T-helper 2 cell (primary cell): ENCODE measurements at places on chromosomes 7 and 10.

DNA sequence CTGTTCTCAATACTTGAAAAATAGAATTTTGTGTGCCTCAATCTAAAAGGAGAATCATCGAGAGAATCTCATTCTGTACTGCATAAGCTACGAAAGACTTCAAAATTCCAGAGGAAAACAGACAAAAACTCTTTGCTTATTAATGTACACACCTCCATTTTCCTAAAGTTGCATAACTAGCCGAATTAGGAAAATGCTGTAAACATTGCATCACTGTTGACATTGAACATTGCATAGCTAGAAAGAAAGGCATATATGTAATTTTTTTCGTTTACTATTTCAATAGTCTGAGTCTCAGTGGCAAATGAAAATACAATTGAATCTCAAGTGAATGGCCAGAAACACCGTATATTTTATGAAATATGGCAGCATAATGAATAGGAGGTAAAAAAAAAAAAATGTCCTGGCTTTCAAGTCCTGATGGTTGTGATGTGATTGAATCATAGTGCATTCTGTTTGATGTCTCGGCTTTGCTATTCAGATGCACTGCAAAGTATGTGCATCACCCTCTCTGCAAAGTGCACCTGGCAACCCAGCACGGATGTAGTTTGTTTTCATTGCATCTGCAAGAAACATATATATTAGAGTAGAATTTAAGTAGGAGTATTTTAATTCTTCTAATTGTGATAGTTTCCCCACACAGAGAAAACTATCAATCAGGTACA lies 196.7 kb downstream of the VTI1A start:
- no peak for DNase-seq

DNA sequence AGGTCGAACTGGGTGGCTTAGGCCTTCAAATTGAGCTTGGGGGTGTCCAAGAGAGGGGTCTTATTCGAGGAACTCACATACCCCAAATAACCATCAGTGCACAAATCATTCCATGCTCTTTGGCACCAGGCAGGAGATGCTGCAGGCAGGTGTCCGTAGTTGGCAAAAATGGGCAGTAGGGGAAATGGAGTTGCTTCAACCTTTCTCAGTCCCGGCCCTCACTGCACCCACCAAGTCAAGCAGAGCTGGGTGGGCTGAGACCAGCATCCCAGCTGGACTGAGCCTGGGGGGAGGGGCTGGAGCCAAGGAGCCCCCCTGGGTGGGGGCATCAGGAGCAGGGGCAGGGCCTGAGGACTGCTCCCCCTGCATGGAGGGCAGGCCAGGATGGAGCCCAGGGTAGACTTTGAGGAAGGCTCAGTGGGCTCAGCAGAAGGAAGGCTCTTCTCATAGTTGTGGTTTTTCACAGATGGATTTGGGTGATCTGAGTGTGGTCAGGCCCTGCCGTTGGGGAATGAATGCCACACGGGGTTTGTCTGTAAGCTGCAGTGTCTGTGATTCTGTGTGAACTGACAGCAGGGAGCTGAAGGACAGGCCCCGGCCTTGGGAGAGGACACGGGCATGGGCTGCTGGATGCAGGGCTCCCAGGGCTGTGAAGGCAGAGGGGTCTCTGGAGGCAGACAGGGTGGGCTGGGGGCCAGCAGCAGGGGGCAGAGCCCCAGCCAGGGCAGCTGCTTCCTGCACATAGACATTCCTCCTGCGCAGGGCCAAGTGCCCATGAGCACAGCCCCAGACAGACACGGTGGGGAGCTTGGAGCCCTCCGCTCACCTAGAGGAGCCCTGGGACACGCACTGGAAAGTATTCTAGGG lies 144.5 kb downstream of the ADCY1 start:
- no peak for DNase-seq

DNA sequence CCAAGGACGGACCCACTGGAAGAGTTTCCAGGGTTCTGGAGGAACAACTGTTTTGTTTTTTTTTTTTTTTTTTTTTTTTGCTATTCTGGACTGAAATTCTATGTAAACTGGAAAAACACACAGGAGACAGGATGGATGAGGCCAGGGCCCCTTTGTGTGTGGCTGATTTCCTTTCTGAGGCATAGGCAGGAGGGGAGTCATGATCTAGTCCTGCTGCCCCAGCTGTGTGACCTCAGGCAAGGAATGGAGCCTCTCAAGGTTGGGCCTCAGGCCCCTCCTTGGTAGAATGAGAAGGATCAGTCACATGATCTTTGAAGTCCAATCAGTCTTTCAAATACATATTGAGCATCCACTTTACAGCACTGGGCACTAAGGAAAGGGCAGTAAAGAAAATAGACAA lies 87.6 kb downstream of the SH3PXD2A start:
- DNase-seq, result no peak

DNA sequence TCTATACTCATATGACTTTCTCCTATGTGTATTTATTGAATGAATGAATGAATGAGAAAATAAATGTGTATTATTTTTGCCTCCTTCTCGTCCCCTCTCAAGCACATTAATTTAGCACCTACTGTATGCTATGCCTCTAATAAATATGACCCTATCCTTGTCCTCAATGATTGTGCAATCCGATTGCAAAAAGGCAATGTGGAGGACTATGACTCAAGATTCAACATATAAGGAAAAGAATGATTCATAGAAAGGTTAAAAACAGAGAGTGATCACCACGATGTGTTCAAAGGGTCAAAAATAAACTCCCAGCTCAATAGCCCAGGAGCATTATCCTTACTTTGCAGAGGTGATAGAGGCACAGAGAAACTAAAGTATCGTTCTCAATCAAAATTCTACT lies 322.8 kb upstream of the SORCS1 start:
- DNase-seq, result no peak

GRCh38 chr7:22675917-22676343 lies 51.1 kb upstream of the IL6 start:
- DNase-seq, result peak; percentile 80

DNA sequence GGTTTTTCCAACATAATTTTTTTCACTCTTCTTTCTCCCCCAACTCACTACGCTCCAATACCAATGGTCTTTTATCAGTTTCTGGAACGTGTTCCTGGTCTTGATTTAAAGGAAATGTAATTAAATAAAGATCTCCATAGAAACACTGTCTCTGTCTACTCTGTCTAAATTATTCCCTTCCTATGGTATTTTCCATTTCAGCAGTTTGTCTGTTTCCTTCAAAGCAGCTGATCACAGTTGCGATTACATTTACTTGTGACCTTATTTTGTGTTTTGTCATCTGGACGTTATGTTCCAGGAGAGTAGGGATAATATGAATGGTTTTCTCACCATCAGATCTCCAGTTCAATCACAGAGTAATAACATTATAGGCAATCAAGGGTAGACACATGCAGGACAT lies 359.2 kb downstream of the NRG3 start:
- no peak for DNase-seq

DNA sequence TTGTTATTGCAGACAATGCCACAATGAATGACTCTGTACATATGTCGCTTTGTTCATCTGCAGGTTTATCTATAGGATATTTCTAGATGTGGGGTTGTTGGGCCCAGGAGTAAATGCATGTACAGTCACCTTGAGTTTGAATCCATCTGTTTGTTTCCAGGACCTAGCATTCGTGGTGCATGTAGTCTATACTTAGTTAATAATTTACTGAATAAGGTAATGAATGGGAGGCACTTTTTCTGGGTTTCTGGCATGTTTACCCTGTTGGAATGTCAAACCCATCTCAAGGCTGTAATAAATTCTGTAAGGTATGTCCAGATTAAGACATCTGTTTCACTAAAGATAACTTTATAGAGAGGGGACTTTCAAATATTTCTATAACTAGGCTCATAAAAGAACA lies 23.5 kb downstream of the HECTD2 start:
- no peak for DNase-seq

DNA sequence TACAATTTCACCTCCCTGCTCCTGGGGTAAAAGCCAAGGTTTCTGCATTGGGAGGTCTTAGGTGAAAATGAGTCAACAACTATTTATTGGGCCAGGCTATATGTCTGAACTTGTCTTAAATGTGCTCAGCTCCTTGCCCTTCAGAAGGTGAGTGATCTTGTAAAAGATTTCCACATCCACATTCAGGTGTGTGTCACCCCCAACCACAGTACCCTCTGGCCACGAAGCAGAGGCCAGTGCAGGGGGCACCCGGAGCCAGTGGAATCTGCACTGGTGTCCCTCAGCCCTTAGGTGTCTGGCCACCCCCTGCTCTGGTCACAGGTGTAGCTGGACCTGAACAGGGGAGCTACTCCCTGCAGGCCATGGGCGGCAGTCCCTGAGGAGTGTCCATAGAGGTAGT lies 198.5 kb downstream of the PAXIP1 start:
- DNase-seq, result no peak

- DNase-seq, result no peak
Measured at GRCh38 chr7:30485667-30486066, 7.1 kb upstream of the NOD1 start.

DNA sequence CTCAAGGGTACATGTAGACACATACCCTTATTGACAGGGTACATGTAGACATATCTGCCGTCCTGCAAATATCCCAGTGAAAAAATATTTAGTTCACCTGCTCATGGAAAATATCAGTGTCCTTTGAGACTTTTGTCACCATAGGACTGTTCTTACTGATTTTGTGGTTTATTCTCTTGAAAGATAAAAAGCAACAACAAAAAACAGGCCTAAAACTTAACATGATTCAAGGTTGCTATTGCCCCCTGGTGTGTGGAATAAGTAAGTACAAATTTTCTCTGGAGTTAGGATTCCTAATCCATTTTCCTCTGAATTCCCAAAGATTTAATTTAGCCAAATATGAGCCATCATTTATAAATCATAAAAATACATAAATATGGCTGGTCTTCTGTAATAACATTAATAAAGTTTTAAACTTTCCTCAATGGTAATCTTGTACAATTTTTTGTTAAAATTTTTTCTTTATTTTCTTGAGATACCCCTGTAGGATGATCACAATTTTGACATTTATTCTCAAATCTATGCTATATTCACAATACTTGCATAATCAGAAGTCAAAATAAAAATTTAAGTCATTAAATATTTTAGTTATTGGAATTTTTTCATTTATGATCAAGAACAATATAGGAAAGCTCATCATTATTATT lies 741.4 kb upstream of the POT1 start:
- DNase-seq, result no peak

DNA sequence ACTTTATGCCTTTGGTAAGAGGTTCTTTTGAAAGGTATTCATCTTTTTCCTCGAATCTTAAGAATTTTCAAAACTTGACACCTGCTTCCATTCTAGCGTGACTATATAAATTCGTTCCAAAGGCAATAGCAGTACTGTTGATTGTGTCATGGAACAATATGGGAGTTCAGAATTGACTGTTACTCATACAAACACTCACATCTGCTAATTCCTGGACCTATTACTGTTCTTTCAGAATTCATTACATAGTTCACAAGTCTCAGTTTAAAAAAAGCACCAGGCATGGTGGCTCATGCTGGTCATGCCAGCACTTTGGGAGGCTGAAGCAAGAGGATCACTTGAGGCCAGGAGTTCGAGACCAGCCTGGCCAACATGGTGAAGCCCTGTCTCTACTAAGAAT lies 80.9 kb downstream of the CACNB2 start:
- no peak for DNase-seq

- no peak for DNase-seq
Measured at GRCh38 chr10:46514899-46515298, 41.6 kb downstream of the GPRIN2 start.

DNA sequence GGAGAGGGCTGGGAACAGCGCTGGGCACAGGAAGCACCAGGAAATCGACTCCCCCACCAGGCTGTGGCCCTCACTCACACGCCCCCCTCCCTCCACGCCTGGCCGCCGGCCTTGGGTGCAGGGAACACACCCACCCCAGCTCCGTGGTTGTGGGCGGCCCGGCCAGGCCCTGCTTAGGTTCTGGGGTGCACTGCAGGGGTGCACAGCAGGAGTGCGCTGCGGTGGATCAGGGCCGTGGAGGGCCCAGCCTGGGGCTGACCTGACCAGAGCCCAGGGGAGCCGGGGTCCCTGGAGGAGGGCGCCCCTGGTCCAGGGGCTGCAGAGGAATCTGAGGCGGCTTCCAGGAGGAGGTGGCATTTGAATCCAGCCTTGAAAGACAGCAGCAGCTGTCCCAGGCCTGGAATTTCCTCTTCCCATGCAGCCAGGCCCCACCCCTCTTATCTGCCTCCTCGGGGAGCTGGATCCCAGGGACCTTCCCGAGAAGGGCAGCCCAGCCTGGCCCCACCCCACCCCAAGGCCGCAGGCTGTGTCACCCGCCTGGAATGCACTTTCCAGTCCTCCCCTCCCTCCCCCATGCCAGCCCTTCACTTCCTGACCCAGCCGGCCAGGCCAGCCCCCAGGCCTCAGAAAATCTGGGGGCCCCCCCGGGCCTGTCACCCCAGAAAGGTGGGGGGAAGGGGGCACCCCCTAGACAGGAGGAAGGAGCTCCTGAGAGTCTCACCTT lies 18.4 kb upstream of the PDGFA start:
- no peak for DNase-seq

- peak; percentile 50 for DNase-seq
Measured at GRCh38 chr7:2864999-2865670, 21.0 kb upstream of the GNA12 start.

- DNase-seq, result no peak
Measured at GRCh38 chr7:37656913-37657530, 26.5 kb upstream of the GPR141 start.

DNA sequence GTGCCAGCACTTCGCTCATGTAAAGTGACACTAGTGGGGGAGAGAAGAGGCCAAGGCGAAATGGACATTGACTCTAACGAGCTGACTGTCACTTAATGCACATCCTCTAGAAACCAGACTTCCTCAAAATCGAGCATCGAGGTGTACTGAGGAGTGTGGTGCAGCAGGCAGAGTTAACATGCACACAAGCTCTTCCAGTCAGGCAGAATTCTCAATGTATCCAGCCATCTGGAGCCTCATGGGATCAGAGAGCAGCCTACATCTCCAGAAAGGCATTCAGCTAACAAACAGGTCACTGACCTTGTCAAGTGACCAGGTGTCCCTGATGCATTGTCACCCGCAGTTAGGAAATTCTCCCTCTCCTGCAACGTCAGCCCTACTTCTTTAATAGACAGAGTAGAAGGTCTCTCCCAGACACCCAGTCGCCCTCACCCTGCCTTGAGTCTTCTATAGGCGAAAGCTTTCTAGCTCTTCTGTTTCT lies 259.8 kb upstream of the AOAH start:
- DNase-seq, result no peak

DNA sequence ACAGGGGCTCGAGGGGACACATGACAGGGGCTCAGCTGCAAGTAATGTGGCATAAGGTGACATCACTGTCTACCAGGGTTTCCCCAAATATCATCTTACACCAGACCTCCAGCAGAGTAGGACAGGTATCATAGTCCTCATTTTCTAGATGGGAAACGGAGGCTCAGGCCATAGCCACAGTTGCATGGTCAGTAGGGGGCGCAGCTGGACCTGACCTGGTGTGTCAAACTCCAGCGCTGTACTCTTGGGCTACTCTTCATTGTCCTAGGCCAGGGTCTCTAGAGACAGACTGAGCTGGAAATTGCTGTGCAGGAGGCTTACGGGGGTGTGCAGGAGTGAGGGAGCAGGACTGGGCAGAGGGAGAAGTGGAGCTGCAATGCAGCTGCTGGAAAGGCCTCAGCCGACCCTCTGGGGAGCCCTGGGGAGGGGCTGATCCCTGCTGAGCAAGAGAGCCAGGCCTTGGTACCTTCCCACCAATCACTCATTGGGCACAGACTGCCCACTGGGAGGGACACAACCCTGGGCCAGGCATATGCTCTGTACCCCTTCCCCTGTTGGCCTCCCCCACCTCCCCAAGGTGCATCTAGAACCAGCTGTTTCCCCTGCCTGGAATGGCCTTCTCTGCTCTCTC lies 89.9 kb downstream of the CDH23 start:
- DNase-seq, result no peak
